ENCODE measurements at places on chromosomes 16 and 17. TPM values are rescaled to one million over a fixed set of nuclear protein-coding genes. Genes with fewer than 3 reads are reported as not detected.

CHST6 gene
- not detected for polyA plus RNA-seq

HEATR9 gene
- polyA plus RNA-seq: 0.11 TPM

CCL17 gene
- not detected for polyA plus RNA-seq

GUCY2D gene
- polyA plus RNA-seq: not detected

LCAT gene
- polyA plus RNA-seq: 1.3 TPM

CD19 gene
- polyA plus RNA-seq: 0.18 TPM

TAT gene
- not detected for polyA plus RNA-seq

IL17C gene
- not detected for polyA plus RNA-seq

IRF8 gene
- polyA plus RNA-seq: 92.8 TPM

GRCh38 chr16:2209258-2210008, 1.2 kb downstream of the BRICD5 start:
- peaks cover 29% of the 10 kb centered on the region for H3K4me1 ChIP-seq
- no peak overlapping the region for H3K27ac ChIP-seq
- DNase-seq: no peak
- peaks cover 10% of the 10 kb centered on the region for H3K27me3 ChIP-seq
- no peak overlapping the region for H3K4me3 ChIP-seq
- H3K36me3 ChIP-seq: no peaks in the 10 kb centered on the region

DNA sequence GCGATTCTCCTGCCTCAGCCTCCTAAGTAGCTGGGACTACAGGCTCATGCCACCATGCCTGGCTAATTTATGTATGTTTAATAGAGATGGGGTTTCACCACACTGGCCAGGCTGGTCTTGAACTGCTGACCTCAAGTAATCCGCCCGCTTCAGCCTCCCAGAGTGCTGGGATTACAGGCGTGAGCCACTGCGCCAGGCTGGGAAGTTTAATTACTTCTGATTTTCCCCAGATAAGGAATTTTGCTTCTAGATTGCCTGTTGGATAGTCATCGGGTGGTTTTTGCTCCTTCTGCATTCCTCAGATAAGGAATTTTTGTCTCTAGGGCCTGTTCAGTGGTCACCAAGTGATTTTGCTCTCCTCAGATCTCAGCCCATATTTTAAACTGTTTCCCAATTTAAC, 112.5 kb downstream of the MAP2K4 start:
- no peak overlapping the region for H3K4me3 ChIP-seq
- DNase-seq: no peak
- peaks cover 64% of the 10 kb centered on the region for H3K36me3 ChIP-seq
- H3K27me3 ChIP-seq: no peaks in the 10 kb centered on the region
- no peaks in the 10 kb centered on the region for H3K4me1 ChIP-seq

- no peak overlapping the region for H3K27ac ChIP-seq
- H3K36me3 ChIP-seq: no peaks in the 10 kb centered on the region
- DNase-seq: no peak
- no peak overlapping the region for H3K4me3 ChIP-seq
- H3K27me3 ChIP-seq: no peaks in the 10 kb centered on the region
- no peaks in the 10 kb centered on the region for H3K4me1 ChIP-seq
Observed at GRCh38 chr16:35506898-35507194, 2047.4 kb downstream of the TP53TG3F start.

GRCh38 chr16:79293836-79294460, 306.6 kb downstream of the MAF start:
- no peak for DNase-seq
- H3K36me3 ChIP-seq: no peaks in the 10 kb centered on the region
- no peaks in the 10 kb centered on the region for H3K4me1 ChIP-seq
- no peak overlapping the region for H3K27ac ChIP-seq
- H3K4me3 ChIP-seq: no peak overlapping the region

DNA sequence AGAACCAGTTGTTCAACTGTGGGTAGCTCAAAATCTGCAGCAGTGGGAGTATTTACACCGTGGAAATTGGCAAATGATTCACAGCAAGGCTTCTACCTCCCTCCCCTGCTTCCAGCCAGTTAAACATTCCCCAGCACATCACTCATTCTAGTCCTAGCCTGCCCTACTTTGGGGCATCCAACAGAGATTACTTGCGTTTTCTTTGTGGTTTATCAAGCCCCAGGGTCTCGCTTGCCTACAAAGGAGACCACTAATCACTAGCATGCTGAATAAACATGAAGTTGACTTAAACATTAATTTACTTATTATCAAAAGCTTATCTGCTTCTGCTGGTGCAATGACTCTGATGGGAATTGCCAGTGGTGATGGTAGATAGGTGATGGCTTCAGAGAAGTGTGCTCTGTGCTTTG, 94.5 kb downstream of the MARF1 start:
- H3K4me3 ChIP-seq: no peak overlapping the region
- no peak for DNase-seq
- no peak overlapping the region for H3K27ac ChIP-seq
- peaks cover 3% of the 10 kb centered on the region for H3K36me3 ChIP-seq
- H3K27me3 ChIP-seq: no peaks in the 10 kb centered on the region
- H3K4me1 ChIP-seq: no peaks in the 10 kb centered on the region

DNA sequence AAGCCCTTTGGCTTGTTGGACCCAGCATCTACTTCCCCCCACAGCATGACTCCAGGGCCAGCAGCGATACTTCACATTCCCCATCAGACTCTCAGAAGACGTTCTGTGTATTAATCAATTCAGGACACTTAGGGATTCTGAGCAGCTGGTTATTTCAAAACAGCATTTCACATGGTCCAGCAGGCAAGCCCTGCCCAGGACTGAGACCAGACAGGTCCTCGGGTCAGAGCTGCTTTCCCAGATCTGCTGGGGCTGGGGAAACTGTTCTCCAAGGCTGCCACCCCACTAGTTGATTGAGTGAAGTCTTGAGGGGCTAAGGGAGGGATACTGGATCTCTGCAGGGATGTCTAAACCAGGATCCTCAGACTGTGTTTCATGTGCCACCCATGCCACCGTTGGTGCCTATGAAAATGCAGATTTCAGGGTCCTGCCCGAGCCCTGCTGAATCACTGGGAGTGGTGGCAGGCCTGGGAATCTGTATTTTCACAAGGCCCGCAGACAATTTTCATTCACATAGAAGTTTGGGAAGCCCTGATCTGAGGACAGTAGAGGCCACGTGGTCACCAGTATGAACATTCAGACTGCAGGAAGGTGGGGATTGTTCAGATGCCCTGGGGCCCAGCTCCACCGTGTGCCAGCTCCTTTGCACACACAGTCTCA, 40.6 kb upstream of the CDH5 start:
- peaks cover 14% of the 10 kb centered on the region for H3K27me3 ChIP-seq
- H3K4me1 ChIP-seq: no peaks in the 10 kb centered on the region
- no peak overlapping the region for H3K27ac ChIP-seq
- no peak overlapping the region for H3K4me3 ChIP-seq
- H3K36me3 ChIP-seq: no peaks in the 10 kb centered on the region

DNA sequence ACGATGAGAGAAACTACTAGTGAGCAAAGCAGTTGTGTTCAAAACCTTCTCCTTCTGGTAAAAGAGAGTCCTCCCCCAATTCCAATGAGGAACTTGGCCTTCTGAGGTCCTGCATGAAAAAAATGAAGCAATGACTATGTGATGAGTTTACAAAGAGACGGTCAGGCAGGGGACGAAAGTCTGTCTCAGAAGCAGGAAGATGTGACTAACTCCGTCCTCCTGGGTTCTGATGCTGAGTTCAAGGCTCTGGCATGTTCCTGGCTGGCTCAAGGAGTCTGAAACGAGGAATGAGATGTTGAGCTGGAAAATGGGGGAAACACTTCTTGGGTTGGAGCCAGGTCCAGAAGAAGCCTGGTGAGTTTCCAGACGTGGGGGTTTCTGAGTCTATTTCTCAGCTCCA, 129.6 kb downstream of the CPPED1 start:
- no peaks in the 10 kb centered on the region for H3K36me3 ChIP-seq
- H3K4me3 ChIP-seq: no peak overlapping the region
- H3K27me3 ChIP-seq: no peaks in the 10 kb centered on the region
- H3K4me1 ChIP-seq: no peaks in the 10 kb centered on the region
- DNase-seq: no peak

DNA sequence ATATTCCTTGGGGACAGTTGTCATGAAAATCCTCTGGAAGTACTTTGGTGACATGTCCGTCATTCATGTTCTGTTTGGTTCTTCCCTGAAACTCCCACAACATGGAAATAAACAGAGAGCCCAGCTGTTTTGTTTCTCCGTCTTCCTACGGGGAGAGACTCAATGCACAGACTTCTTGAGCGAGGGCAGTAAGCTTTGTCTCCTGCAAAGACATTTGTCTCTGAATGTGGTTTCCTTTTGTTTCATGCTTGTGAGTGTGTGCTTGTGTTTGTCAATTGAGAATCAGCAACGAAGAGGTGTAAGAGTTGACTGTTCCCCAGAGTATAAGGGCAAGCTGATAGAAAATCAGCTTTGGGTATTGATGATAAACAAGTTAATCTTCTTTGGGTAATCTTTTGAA, 643.0 kb upstream of the RBFOX1 start:
- H3K4me1 ChIP-seq: no peaks in the 10 kb centered on the region
- DNase-seq: no peak
- H3K4me3 ChIP-seq: no peak overlapping the region

DNA sequence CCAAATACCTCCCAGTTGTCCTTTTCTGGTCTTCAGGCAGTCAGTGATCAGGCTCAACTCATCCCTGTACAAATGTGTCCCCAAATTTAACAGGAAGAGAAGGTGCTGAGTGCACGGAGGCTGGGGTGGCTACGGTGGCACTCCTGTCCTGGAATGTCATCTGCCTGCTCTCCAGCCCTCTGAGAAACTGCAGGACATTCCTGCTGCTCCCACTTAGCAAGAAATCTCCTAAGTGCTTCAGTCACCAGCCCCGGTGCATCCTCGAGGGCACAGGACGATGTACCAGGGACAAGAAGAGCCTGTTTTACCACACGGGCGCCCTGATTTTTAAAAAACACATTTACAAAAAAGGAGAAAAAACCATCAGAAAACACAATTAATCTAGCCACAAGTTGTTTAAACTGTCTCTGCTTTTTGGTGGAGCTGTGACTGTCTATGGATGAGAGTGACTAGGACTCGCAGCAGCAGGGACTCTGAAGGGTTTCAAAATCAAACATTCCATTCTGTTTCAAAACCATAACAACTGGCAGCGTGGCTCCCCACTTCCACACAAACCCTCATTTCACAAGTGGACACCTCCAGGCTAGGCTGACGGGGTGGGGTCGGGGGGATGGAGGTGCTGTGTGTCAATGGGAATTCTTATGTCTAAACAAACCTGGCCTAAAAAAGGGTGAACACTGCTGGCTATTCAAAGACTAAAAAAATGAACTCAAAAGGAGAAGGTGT, 65.3 kb upstream of the CNEP1R1 start:
- no peak overlapping the region for H3K4me3 ChIP-seq
- peaks cover 6% of the 10 kb centered on the region for H3K27me3 ChIP-seq
- H3K36me3 ChIP-seq: no peaks in the 10 kb centered on the region
- H3K27ac ChIP-seq: no peak overlapping the region

DNA sequence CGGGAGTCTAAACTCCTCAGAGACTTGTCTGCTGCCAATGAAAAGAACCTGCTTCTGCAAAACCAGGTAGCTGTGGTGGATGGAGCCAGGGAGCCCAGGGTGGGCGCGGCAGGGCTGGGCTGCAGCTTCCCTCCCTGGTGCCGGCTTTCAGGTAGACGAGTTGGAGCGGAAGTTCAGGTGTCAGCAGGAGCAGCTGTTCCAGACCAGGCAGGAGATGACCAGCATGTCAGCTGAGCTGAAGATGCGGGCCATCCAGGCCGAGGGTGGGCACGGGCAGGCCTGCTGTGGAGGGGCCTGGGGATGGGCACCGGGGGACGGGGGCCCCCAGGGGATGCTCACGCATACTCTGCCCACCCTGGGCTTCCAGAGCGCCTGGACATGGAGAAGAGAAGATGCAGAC, 3.2 kb upstream of the RAC3 start:
- H3K36me3 ChIP-seq: no peaks in the 10 kb centered on the region
- peaks cover 5% of the 10 kb centered on the region for H3K4me1 ChIP-seq
- H3K4me3 ChIP-seq: no peak overlapping the region
- DNase-seq: no peak
- H3K27ac ChIP-seq: no peak overlapping the region

DNA sequence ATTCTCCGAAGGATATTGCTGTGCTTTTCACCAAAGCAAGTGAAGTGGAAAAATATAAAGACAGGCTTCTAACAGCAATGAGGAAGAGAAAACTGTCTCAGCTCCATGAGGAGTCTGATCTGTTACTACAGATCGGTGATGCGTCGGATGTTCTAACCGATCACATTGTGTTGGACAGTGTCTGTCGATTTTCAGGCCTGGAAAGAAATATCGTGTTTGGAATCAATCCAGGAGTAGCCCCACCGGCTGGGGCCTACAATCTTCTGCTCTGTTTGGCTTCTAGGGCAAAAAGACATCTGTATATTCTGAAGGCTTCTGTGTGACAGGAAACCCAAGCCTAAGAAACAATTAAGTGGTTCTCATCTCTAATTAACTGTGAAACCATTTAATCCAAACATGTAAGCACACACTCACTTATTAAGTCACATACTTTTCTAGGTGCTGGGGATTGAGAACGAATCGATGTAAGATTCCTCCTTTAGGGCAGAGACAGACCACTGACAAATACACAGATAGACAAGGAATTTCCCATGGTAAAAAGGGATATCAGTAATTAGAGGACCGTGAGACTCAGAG, 22.8 kb downstream of the SLFN5 start:
- peaks cover 85% of the 10 kb centered on the region for H3K4me1 ChIP-seq
- H3K4me3 ChIP-seq: peak overlapping the region; percentile 50
- H3K36me3 ChIP-seq: peaks cover 67% of the 10 kb centered on the region
- DNase-seq: no peak
- H3K27ac ChIP-seq: peak overlapping the region; percentile 87

DNA sequence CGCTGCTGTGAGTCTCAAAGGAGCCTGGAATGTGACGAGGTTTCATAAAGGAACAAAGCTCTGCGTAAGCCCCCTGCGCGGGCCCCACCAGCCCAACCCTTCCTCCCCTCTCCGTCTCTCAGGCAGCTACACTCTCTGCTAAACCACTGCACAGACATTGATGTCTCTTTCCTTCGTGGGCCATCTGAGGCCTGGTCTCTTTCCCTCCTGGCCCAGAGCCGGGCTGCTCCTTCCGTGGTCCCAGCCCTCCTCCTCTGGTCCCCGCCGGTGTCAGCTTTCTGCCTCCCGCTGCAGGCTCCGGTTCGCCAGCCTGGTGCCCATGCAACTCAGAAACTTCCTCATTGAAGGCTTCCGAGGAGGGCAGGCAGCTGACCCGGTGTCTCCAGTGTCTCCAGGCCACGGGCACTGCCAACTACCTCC, 7.4 kb downstream of the SCARF1 start:
- H3K27ac ChIP-seq: no peak overlapping the region
- H3K4me1 ChIP-seq: peaks cover 1% of the 10 kb centered on the region
- no peaks in the 10 kb centered on the region for H3K36me3 ChIP-seq
- peaks cover 6% of the 10 kb centered on the region for H3K27me3 ChIP-seq
- no peak for DNase-seq

GRCh38 chr16:85983606-85984230, 84.8 kb downstream of the IRF8 start:
- peaks cover 62% of the 10 kb centered on the region for H3K4me1 ChIP-seq
- H3K4me3 ChIP-seq: peak overlapping the region; percentile 79
- H3K36me3 ChIP-seq: no peaks in the 10 kb centered on the region
- peaks cover 13% of the 10 kb centered on the region for H3K27me3 ChIP-seq
- no peak overlapping the region for H3K27ac ChIP-seq
- no peak for DNase-seq

Measured in immature natural killer cell (primary cell).